ENCODE measurements at places on chromosomes 1 and 21. TPM values are rescaled to one million over a fixed set of nuclear protein-coding genes. Genes with fewer than 3 reads are reported as not detected.

- no peak for DNase-seq
Observed at GRCh38 chr1:66137235-66137634, 344.5 kb downstream of the PDE4B start.

DNA sequence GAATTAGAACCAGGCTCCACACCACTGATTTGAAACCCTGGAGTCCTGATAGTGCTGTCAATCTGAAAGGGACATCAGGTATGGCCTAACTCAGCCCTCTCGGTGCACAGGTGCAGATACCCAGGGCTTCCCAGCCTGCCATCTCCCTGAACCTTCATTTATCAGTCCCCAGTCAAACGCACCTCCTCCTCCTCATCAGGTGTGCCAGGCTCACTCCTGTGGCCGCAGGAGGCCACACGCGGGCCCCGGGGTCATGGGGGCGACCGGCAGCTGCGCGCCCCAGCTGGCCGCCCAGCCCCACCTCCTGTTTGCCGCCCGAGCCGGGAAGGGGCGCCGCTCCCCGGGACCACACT lies 572 bp downstream of the FUCA1 start:
- DNase-seq, result no peak

DNA sequence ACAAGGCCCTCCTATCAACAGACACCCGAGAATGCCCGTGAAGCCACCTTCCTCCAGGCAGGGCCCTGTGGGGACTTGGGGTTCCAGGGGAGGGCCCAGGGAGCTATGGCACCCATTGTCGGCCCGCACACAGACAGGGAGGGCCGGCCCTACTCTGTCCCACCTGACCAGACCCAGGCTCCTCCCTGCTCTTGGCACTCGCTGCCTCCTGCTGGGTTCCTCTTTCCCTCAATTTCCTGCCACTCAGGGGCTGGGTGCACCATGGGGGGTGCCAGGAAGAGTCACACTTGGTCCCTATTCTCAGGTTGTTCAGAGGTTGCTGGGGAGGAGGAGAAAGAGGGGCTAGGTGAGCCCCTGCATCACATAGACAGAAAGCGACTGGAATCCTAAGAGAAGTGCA lies 8.0 kb upstream of the OXCT2 start:
- no peak for DNase-seq

GRCh38 chr21:44260791-44261631 lies 686 bp downstream of the DNMT3L start:
- no peak for DNase-seq

DNA sequence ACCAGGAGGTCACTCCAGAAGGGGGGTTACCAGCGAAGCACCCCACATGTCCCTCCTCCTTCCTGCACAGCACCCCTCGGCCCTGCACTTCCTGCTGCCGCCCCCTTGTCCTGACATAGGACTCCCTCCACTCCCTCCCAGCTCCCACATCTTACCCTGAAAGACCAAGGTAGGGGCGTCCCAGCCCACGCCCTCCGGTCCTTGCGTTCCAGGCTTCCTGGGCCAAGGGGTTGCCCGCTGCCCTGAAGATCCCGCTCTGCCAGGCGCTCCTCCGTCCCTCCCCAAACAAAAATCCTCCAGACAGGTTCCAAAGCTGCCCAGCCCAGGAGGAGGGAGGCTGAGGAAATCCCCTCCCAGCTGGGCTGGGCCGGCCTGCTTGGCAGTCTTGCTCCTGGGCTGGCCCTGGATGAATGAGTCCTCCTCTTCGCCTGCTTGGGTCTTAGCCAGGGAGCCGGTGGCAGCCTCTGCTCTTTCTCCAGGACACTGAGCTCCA lies at the start of gene RHBDL2:
TSS of gene RHBDL2 (minus strand) at position 304 of the 493 bp plus-strand sequence. CDS start 22,618 bp downstream, outside the sequence.
- no peak for DNase-seq

GRCh38 chr1:24010650-24011049 lies 30.5 kb upstream of the SRSF10 start:
- DNase-seq, result no peak

DNA sequence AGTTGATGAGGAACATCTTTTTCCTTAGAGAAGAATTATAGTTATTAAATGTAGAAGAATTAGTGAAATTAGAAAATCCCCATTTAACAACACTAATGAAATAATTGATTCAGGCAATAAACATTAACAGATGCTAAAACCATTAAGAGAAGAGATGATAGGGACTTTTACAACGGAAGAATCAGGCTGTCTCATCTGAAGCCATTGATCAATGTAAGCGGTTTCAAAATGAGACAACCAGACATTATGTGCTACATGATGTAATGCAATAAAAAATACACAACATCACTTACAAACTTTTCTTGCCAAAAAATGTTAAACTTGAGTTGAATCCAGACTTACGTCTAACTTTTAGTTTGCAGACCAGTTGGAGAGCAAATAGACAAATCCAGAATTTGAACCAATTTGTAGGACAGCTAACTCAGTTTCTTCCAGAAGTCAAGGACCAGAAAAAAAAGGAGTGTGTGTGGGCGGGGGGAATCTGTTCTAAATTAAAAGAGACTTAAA lies 165.4 kb upstream of the DPT start:
- no peak for DNase-seq

Gene C1orf226
- 3.3 TPM for total RNA-seq

Gene GPR3
- not detected for total RNA-seq

Gene ITGB2
- 161 TPM for total RNA-seq

GRCh38 chr1:168098534-168099320 lies 38.0 kb downstream of the GPR161 start:
- DNase-seq, result no peak

Gene CATSPERE
- total RNA-seq, result 1.3 TPM

Gene GJA5
- total RNA-seq, result 49.7 TPM

- no peak for DNase-seq
Observed at GRCh38 chr1:42422737-42423136, 33.1 kb downstream of the ZMYND12 start.

Gene CYP4B1
- total RNA-seq, result 117 TPM

Gene FHAD1
- total RNA-seq, result not detected

DNA sequence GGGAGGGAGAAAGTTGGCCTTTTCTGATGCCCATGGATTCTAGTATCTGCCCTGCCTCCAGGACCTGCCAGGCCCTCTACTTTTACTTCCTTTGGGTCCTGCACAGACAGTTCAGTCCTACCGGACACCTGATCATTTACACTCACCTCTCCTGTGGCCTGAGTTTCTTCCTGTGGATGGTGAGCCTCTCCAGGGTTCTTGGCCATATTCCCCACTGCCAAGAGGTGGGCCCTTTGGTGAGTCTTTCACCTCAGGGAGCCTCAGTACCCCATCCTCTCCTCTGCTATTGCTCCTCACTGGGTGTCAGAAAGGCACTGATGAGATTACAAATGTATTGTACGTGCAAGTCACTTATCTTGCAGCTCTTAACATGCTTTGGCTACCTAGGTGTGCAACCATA lies 81.4 kb upstream of the ETV3 start:
- DNase-seq, result no peak

DNA sequence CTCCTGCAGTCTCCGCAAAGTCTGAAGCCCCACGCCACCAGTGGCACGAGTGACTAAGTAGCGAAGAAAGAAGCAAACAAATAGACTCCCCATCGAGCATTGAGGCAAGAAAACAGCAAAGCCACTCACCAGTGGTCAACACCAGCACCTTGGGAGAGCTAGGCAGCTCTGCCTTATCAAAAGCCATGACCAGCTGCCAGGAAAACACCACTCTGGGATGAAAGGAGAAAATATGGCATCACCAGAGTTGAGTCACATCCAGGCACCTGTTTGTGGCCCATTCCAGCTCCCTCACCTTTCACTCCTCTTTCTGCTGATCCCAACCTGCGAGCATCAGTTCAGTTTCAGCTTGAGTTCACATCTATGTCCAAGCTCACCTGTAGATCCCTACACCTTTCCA lies 17.2 kb downstream of the PDZK1 start:
- no peak for DNase-seq

Gene PLEKHN1
- 0.27 TPM for total RNA-seq

Gene TTC22
- total RNA-seq, result 0.63 TPM

GRCh38 chr1:84365225-84366221 lies 32.8 kb upstream of the DNASE2B start:
- DNase-seq, result peak; percentile 19

Gene OR2T29
- total RNA-seq, result not detected

DNA sequence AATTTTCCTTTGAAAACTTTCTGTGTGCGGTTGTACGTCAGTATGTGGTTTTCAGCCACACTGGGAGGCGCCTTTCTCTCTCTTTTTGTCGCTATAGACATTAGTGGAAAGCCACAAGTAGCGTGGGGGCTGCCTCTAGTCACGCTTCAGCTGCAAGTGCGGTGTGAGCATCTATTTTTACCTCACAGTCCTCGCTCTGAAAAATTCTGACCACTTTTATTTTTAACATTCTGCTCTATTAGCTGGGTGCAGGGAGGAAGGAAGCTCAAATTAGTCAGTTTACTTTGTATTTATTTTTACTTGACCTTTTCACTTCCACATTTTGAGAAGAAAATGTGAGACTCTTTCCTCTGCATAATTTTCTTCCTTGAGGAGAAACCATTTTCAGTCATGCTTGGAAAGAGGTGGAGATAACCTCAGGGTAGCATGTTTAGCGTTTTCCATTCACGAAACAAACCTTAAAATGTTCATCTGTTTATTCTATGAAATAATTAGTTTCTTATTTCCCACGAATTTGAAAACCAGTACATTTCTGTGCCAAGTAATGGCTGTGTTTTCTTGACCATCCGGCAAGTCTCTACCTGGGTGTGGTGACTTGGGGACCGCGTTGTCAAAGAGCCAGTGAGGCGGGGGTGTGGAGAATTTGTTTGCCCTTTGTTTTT lies 35.6 kb downstream of the ADARB1 start:
- no peak for DNase-seq

GRCh38 chr1:183040547-183040971 lies 17.3 kb downstream of the LAMC1 start:
- DNase-seq, result no peak

DNA sequence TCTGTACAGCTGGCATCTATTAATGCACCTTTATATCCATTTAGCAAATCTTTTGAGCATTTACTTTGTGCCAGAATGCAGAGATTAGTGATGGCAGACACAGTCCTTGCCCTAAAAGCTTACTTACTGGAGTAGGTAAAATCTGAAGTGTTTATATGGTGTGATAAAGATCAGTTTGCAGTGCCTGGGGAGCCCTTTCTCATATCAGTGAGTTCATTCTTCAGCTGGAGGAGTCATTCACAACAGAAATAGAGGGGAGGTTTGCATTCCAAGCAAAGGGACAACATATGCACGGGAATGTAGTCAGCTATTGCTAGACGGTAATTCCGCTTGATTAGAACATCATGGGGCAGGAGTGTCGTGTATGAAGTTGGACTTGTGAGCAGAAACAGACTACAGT lies 8.4 kb downstream of the SLC35F3 start:
- no peak for DNase-seq

Gene ITLN1
- total RNA-seq, result 51.7 TPM

GRCh38 chr1:109290998-109291397 lies 8.1 kb upstream of the PSRC1 start:
- no peak for DNase-seq
